Common myeloid progenitor, CD34-positive (primary cell): ENCODE measurements at places on chromosomes 6 and 20.

DNA sequence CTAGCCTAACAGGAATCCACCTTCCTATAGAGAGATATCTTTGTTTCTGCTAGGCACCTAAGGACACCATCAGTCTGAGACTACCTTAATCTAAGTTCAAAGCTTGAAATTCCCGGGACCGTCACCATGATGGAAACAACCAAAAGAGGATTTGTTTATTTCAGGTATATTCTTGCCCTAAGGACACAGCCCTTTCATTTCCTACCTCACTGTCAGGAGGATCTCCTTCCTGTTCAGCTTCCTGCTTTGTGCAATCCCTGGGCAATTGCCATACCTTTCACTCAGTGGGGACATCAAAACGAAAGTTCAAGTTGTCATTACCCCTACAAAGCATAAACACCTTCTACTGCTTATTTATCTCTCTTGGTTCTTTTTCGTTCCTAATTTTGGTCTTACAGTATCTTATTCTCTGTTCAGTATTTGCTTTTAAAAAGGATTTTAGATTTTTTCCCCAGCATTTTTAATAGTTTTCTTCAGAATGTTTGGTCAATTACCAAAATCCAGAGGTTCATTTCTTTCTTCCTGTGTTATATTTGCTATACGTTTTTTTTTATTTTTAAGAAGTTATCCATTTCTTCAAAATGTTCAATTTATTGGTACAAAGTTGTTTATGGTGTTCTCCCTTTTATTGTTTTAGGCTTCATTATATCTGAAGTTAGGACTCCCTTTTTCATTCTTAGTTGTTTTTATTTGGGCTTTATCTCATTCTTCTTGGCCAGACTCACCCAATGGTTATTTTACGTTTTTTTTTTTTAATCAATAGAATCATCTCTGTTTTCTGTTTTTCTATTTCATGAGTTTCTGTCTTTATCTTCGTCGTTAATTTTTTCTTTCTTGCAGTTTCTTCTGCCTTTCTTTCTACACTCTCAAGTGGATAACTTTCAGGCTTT, 13.0 kb upstream of the TBPL1 start:
- no peak for DNase-seq

DNA sequence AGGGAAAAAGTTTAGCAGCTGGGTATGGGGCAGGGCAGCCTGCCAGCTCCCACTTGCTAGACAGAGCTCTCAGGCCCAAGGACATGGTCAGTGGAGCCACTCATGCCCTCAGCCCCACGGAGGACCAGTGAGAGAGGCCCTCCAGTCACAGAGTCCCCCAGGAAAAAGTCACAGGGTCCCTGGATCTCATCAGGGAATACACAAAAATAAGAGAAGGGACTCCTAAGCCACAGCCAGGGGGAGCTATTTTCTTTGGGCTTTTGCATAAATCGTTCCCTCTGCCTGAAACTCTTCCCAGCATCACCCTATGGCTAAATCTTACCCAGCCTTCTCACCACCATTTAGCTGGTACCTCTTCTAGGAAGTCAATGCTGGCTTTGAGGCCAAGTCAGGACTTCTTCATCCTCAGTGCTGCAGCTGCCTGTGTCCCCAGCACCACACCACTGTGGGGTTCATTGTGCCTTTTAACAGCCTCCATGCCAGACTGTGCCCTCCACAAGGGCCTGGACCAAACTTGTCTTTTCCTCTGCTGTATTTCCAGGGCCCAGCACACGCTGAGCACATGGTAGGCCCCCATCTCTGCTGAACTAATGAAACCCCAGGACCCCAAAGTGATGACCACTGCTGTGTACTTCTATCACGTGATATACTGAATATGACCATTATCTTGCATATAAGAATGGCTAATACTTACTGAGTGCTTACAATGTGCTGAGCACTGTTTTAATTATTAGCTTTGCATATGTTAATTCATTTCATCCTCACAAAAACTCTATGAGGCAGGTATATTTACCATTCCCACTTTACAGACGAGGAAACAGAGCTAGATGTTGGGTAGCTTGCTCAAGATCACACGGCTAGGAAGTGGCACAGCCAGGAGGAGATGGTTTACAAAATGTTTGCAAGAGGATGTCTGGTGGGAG, 2.0 kb downstream of the ZNF335 start:
- DNase-seq, result peak; percentile 70

- no peak for DNase-seq
These were observed 79.4 kb downstream of the DLL1 start for GRCh38 chr6:170211404-170212025.

- peak; percentile 26 for DNase-seq
These were observed 99.0 kb upstream of the SLC24A3 start for GRCh38 chr20:19113343-19113930.

GRCh38 chr6:89818977-89819335, 638 bp downstream of the MDN1 start:
- peak; percentile 77 for DNase-seq

DNA sequence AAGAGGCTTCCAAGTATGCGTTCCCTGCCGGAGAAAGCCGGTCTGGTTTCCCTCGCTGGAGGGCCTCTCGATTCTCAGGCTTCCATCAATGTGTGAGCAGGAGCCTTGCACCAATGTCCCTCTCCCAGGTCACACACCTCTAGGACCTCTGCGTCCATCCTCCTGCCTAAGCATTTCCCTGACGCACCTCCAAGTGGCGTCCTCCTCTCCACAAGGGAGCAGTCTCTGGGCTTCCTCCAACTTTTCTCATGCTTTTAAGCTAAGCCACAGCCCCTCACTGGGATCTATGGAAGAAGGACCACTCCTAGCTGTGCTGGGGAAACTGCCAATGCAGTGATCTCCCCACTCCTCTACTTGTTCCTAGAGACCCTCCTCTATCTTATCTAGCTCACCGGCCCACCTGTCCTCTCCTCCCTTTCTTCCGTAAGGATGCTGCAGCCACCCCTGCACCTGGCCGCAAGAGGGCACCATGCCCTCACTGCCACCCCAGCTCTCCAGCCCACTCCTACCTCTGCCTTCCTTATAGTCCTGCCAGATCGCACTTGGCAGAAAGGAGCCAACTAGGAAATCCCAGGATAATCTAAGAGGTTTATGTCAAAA, 258.7 kb downstream of the LRFN2 start:
- DNase-seq, result peak; percentile 24

DNA sequence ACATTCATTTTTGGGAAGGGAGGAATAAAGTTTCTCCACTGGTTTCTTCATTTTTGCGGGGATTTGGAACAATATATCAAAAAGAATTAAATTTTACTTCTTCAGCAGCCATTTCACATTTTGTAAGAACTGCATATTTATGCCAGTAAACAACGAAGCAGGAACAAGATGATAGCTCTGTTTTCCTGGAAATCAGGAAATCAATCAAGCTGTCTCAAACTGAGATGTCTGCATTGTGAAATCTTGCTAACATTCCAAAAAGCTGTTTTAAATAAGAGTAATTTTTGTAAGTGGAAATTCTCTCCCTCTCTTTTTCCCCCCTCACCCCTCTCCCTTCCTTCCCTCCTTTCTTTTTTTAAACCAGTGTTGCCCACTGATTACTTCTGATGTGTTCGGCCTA, 20.0 kb downstream of the MAPK13 start:
- DNase-seq, result no peak

DNA sequence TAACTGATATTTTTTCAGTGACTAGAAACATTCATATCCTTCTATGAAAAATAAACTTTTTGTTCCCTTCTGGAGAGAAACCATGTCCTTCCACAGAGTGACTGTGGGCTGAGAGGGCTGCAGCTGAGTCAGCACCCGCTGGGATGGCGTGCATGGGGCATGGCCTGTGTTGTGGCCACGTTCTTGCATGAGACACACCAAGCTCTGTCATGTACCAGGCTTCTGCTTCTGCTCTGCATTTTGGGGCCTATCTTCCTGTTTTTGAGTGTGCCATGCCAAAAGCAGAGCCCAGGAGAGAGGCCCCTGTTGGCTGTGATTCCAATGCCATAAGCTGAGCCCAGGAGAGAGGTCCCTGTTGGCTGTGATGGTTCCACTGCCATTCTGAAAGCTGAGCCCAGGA, 10.8 kb downstream of the APMAP start:
- no peak for DNase-seq

GRCh38 chr6:166905505-166906134, 50.7 kb downstream of the RNASET2 start:
- no peak for DNase-seq
